Progenitor cell of endocrine pancreas (in vitro differentiated cells): ENCODE measurements at places on chromosomes 12 and 14.

- no peak for DNase-seq
These were observed 126.7 kb downstream of the EPS8 start for GRCh38 chr12:15662303-15662980.

- no peak for DNase-seq
These were observed 119.1 kb downstream of the PTPN11 start for GRCh38 chr12:112537710-112538396.

DNA sequence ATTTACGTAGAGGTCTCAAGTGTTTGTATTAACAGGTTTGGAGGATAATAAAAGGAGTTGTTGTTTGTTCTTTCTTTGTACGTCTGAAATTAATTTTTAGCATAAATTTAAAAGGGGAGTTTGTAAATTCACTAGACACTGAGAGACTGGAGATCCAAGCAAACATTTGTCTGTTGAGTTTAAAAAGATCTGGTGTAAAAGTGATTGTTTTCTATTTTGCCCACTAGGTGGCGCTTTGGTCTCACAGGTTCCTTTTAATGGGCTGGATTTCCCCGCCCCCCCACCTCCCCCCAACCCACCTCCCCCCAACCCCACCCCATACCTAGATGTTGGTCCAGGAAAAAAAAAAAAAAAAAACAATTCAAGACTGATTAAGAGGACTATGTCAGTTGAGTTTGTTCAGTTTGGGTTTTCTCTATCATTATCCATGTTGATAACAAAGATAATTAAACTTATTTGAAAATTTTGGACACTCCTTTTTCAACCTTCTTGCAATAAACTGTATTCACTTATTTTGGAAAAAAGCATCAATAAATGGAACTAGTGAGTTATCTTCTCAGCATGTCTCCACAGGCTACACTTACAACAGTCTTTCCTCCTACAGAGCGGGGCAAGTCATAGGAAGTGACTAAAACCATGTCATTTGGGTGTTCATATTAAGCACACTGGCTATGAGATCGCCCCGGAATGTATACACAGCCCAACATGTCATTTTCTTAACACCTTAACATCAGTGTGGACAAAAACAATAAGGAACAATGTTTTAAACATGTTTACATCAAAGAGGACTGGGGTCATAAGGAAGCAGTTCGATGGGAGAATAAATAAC, 841.1 kb downstream of the NRXN3 start:
- no peak for DNase-seq

GRCh38 chr14:36028218-36028617, 148.3 kb downstream of the PTCSC3 start:
- DNase-seq: no peak

DNA sequence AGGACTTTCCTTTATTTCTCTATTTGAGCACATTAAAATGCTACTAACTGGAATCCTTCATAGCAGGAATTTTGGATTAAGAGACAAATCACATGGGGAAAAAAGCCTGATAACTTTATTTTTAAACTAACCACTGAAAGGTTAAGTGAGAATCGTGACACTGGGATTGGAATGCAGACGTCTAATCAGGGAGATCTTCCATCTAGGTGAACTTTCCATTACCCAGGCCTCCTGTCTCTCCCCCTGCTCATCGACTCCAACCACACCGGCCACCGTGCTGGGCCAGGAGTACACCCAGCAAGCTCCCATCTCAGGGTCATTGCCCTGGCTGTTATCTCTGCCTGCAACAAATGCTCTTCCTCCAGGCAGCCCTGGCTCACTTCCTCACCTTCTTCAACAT, 19.0 kb downstream of the PTGER2 start:
- DNase-seq: no peak

GRCh38 chr12:49288412-49288853, 6.5 kb upstream of the PRPH start:
- peak; percentile 40 for DNase-seq

DNA sequence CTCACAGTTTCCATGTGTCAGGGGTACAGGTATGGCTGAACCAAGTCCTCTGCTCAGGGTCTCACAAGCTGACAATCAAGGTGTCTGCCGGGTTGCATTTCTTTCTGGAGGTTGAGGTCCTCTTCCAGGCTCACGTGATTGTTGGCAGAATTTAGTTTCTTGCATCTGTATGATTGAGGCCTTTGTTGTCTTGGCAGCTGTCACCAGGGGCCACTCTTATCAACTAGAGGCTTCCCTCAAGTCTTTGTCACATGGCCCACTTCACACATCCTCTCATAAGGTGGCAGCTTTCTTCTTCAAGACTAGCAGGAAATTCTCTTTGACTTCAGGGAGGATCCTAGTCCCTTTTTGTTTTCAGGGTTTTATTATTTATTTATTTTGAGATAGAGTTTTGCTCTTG, 46.0 kb upstream of the FOS start:
- no peak for DNase-seq

DNA sequence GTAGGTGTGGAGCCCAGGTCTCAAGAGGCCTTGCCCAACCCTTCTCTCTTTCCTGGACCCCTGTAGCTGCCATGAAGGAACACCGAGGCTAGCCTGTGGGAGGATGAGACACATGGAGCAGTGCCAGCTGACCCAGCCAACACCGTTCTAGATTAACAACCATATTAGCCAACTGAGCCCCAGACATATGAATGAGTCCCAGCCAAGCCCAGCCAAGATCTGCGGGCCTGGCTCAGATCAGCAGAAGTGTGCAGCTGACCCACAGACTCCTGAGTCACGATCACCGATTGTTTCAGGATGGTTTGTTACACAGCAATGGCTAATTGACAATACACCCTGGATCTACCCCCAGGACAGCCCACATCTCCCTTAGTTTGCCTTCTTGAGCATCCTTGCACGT, 82.1 kb downstream of the NTF3 start:
- peak; percentile 6 for DNase-seq
